ENCODE measurements at places on chromosomes 7 and 10.

GRCh38 chr7:95922191-95922590, 149.8 kb downstream of the DYNC1I1 start:
- DNase-seq = no peak

DNA sequence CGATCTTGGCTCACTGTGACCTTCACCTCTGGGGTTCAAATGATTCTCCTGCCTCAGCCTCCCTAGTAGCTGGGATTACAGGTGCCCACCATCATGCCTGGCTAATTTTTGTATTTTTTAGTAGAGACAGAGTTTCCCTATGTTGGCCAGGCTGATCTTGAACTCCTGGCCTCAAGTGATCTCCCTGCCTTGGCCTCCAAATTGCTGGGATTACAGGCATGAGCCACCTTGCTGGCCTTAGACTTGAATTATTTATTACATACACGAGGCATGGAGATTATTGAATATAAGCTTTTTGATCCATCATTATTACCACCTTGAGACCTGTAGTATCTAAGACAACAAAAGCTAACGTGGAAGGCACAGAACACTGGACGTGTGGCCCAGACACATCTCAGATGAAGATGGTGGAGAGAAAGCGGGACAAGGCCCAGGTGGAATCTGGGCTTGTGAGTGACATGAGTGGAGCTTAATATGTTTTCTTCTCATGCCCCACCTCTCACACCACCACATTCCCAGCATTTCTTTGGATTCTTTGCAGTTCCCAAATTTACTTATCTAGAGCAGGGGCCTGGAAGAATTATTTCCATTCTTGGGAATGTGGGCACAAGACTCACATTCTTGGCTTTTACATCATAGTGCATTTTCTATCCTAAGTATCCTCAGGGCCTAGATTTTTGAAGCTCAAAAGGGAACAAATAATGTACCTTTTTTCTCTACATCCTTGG, 76.6 kb downstream of the SUGCT start:
- DNase-seq = no peak

- DNase-seq = no peak
These were observed 93.8 kb downstream of the GLRX3 start for GRCh38 chr10:130230036-130230435.

DNA sequence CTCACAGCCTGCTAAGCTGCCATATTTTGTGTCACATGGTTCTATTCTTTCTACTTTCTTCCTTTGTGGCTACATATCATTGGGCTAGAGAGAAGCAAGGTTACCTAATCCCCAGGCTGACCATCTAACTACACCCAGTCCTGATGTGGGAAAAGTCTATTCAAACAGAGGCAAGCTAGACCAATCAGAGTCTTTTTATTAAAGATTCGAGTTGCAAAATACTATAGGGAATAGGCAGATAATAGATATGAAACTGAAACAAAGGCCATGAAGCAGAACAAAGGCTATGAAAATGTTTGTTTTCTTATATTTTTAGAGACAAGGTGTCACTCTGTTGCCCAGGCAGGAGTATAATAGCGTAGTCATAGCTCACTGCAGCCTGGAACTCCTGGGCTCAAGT, 36.7 kb downstream of the MTERF1 start:
- peak; percentile 6 for DNase-seq

DNA sequence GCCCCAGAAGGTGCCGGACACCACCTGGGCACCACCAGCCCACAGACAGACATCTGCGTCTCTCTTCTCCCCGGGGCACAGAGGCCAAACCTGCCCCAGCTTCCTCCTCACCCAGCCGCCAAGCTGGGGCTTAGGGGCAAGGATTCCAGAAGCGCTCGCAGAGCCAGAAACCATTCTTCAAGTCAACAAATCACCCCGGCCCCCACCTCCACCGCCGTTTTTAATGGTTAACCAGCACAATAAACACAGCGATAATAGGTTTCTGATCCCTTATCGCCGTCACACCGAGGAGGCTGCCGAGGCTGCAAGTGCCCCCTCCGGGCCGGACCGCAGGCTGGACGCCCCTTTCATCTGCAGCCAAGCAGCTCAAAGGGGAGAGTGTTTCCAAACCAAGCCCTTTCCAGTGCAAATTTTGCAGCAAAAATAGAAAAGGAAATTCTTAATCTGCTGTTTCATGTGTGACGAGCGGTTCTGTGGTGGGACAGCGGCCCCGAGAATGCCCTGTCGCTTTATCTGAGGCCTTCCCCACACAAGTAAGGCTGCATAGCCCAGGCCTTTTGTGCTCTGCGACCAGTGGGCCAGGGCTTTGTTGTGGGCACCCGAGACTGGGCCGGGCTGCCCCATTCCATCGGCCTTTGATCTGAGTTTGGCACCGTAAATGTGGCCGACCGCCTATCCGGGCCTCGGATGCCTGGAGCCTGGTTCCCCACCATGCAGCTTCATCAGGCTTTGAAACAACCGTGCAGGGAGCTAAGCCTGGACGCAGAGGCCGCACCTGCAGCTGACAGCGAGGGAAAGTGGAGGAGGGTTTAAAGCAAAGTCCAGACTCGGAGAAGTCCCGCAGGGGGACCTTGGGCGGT, 83.2 kb downstream of the FOXL3 start:
- DNase-seq = no peak

DNA sequence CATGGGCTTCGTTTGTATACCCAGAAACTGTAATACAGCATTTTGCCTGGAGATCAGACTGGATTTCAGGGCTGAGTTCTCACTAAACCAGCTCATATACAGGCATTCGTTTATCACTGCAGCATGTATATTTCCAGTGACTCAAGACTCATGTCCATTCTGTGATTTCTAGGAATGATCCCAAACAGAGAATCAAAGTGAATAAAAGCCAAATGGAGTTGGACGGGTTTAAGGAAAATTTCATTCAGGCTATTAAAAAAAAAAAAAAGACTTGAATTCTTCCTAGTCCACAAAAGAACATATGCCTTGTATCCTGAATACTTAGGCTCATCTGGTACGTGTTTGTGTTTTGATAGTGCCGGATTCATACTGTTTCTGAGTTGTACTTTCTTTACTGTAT, 46.8 kb downstream of the TET1 start:
- DNase-seq = no peak

DNA sequence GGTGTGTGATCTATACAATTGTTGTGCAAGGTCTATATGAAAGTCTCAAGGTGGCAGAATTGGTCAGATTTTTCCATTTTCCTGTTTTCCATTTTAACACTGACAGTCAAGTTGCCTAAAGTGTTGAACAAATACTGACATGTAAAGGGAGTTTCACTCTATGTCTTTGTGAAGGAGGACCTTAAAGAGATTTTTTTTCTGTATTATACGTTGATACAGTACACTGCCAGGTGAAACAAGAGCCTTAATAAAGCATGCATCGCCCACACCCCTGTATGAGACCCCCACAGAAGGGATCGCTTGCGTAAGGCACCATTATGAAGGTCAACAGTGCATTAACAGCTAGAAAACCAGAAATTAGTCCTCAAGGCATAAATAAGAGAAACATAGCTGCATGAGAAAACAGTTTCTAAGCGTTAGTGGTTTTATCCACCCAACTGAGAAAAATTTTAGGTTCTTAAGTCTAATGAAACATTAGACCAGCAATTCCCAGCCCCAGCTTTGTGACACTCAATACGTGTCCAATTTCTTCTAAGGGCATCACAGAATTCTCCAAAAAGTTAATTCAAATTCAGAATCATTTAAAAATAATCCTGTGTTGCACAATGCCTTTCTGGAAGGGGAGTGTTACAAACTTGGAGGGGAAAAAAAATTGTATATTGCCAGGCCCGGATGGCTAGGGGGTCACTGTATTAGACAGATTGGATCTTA, 6.9 kb downstream of the KLF6 start:
- DNase-seq = no peak

DNA sequence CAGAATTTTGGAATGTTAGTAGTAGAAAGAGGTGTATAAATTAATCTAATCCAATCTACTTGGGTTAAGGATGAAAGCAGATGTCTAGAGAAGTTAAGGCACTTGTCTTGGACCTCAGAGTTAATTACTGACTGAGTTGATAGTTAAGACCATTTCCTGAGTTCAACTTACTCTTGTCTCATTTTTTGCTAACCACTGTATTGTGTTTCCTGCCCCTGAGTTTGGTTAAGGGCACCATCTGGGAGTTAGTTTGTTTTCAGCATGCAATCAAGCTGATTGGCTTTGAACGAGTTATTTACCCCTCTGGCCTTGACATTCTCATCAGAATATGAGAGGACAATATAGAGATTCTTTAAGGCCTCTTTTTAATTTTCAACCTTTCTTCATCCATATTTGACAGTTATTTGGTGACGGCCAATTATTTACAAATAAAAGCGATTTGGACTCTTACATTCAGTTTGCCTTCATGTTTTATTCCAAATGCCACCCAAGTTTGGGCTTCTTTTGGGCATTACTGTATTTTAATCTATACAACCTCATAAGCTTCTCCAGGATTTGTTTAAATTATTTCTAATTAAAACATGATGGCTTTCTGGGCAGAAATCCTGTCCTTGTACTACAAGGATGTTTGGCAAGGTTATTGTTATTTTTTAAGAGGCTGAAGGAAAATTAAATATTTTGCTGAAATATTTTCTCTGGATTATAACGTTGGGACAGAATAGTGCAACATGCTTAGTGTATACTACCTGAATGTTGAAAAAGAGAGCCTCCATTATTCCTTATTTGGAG, 225.0 kb downstream of the CACNB2 start:
- DNase-seq = no peak

DNA sequence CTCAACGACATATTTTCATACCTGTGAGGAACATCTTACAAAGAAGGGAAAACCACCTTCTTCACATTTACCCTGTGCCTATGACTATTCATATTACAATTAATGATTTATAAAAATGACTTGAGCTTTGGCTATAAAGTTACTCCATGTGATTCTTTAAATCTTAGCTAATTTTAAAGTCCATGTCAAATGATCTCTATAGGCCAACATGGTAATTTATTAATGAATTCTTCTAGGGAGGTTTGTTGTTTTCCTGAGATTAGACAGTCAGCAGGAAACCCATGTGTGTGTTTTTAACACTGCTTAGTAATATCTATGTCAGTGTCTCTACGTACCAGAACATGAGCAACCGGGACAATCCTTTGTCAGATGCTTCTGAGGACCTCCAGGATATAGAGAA, 307.3 kb downstream of the IPMK start:
- no peak for DNase-seq

DNA sequence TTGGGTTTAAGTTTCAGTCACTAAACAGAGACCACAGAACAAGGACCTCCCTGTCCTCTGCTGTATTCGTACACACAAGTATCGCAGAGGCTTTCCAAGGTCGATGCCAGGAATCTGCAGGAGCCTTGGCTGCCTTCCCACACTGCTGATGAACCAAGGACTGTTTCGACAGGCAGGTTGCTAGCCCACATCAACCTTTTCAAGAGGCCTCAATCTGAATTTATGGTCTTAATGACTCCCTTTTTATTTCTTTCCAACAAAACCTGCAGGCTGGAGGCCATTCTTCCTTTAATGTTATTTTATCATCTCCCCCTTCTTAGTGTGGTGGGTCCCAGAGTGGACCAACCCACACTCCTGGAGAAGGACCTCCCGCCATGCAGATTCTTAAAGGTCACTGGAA, 45.6 kb downstream of the JCAD start:
- DNase-seq = no peak

GRCh38 chr7:68730964-68731363, 867.3 kb upstream of the AUTS2 start:
- DNase-seq = no peak

GRCh38 chr7:21454182-21454581, 26.3 kb downstream of the SP4 start:
- DNase-seq = no peak

DNA sequence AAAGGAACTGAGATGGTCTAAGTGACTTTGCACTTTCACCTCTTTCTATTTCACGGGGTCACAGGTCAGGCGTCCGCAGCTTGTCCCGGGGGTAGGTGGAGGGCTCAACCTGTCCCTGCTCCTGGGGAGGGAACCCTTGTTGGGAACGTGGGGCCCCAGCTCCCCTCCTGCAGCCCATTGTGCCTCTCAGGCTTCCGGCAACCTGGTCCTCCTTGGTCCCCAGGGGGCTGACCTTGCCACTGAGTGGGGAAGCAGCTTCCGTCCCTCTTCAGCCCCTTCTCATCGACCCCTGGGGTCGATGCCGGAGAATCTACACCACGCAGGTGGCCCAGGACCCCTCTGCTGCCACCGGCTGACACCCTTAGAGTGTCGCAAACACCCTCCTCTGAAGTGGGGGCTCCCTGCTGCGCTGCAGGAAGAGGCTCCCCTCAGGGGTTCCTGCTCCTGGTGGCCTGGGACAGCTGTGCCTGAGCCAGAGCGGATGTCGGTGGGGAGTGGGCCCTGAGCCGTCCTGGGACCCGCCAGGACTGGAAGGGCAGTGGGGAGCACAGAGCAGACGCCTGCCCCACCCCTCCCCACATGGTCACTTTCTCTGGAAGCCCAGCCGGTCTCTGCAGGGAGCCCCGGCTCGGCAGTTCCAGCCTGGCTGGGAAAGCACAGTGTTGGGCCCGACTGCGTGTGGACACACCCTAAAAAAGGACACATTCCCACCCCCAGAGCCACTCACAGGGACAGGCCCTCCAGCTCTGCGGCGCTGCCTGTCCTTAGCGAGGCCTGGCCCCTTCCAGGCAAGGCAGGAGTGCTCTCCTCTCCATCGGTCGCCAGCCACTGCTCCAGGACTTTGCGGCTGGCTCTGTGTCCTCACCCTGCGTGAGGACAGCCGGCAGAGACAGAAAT, 357.5 kb upstream of the SHH start:
- no peak for DNase-seq

DNA sequence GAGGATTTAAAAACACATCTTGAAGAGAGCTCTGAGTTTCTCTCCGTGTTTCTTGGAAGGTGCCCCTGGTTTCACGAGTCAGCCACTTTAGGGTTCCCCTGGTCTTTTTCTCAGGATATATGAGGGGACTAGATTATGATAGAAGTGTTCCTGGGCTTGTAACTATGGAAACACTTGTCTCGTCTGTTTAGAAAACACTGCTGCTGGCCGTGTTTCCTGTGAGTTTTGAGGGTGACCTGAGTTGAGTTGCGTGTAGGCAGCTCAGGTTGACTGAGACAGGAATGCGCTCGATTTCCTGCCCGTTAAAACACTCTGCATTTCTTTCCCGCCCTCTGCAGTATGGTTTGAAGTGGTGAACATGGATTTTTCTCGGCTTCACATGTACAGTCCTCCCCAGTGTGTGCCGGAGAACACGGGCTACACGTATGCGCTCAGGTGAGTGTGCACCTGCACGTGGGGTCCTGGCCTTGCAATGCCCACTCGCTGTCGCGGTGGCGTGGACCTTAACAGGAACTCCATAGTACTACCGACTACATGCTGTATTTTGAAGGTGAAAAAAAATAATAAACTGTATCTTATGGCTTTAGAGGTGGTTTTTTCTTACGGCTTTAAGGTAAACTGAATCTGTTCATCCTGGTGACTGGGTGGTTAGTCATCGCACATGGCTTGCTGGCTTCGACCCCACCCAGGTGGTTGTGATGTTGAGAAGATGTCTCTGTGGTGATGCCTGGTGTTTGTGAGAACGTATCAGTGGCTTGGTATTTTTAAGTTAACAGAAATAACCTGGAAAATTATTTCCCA, at the start of gene SUN1:
SUN1 (plus strand) TSS at position 310 of the 801 bp plus-strand sequence; CDS start at position 359, 49 bp downstream.
- peak; percentile 72 for DNase-seq

All from GM20000 (cell line).